Caco-2 (cell line): ENCODE measurements at places on chromosomes 2 and 18. TPM values are rescaled to one million over a fixed set of nuclear protein-coding genes. Genes with fewer than 3 reads are reported as not detected.

- DNase-seq, result no peak
Observed at GRCh38 chr2:237661799-237662328, 34.5 kb downstream of the LRRFIP1 start.

DNA sequence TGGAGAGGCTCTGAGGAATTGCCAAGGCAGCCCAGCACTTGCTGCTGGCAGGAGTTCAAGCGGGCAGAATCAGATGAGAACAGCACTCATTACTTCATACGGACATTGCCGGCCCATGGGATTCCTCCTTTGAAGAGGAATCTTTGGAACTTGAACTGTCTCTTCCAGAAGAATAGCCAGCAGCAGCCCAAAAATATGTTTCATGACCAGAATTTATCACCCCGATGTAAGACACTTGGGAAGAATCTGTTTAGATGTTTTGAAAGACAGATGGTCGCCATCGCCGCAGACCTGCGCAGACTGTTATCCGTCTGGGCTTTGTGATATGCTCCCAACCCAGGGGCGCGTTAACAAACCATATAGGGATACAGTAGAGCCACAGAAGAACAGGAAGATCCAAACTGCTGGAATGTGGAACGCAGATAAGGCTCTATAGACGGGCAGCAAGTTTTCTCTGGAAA lies 3.7 kb upstream of the ADI1 start:
- DNase-seq, result no peak

- no peak for DNase-seq
Observed at GRCh38 chr2:101987832-101988231, 3.9 kb upstream of the IL1R2 start.

GRCh38 chr2:11412449-11412810 lies 53.5 kb downstream of the E2F6 start:
- DNase-seq, result no peak

The GALNT13 gene
- total RNA-seq, result not detected in 2 replicates

GRCh38 chr18:35851286-35851970 lies 121.1 kb upstream of the RMP24 start:
- no peak for DNase-seq

The DCDC2C gene
- not detected in 2 replicates for total RNA-seq
